WTC11 (cell line): ENCODE measurements at places on chromosomes 2 and 18. TPM values are rescaled to one million over a fixed set of nuclear protein-coding genes. Genes with fewer than 3 reads are reported as not detected.

DNA sequence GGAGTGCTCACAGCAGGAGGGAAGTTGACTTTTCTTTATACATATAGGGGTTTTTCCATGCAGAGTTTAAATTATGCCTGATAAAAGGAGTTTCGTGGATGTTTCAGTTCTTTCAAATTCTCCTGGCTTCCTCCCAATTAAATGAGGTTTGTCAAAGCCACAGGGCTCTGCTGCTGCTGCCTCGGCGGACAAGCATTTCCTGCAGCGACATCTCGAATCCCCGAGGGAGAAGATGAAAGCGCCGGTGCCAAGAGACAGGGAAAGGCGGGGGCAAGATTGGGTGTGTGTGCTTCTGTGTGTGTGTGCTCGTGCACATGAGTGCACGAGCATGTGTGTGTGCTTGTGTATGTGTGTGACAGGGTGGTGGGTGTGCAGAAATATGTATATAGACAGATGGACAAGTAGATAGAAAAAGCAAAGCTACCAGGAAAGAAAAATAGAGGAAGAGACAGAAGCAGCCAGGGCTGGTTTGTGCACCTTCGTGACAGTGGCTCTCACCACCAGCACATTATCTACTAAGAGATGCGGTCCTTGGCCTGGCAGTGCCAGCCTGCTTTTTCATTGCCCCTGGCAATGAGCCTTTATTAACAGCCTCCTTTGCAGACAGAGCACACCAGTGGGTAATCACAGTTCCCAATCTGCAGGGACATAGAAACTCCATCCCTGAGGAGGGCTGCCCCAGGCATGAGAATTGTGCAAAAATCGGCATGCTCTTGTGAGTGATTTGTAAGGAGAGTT, 76.2 kb downstream of the CDK15 start:
- DNase-seq = peak; percentile 29

- DNase-seq = no peak
Observed at GRCh38 chr2:227020416-227020815, 143.6 kb downstream of the COL4A4 start.

DNA sequence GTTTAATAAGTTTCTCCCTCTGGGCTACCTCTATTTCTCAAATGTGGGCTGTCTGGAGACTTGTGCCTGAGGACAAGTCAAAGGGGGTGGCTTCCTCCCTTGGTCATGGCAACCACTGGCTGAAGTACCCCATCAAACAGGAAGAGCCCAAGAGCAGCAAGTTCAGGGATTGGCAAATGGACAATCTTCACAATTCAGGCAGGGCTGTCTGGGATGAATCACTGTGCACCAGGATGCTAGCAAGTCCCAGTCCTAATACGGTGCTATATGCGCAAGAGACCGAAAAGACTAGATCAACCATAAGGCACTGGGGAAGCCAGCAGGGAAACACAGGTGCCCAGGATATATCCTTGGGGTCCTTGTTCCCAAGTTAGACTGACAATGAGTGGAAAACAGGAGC, 75.5 kb downstream of the ANTXR1 start:
- no peak for DNase-seq

DNA sequence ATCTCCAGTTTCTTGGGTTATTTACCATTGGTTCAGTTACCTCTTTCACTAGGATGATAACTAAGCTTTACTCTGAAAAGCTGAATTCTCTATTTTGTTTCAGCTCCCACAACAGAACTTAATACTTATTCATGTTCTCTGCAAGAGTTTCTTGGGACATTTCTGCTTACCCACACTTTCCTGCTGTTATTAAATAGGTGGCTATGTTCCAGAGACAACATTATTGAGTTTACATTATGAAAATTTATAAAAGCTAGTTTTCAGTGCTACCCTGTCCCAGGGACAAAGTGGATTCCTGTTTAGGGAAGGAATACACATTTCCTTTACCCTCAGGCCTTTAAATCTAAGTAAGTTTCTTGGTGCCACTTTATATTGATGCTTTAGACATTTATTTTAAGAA, 7.0 kb upstream of the GPD2 start:
- DNase-seq = no peak

Gene FAM237A
- not detected in 3 replicates for total RNA-seq

Gene NXPH2
- 0.55 to 0.94 TPM (median 0.92 TPM) in 3 replicates for total RNA-seq

DNA sequence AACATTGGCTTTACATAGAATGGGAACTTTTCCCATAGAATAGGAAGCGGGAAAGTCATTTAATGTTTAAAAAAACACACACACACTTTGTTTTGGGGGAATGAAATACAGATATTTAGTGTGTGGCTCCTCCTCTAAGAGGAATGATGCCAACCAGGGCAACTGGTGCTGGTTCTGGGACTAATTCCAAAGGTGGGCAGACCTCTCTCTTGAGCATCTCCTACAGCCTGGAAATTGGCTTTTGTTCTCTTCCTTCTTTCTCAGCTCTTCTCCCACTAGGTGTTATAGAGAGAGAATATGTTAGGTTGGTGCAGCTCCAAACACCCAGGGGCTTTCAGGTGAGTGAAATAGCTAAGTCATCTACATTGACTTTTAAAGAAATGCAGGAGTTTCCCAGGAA, 190.1 kb downstream of the RAD51AP2 start:
- DNase-seq = no peak

Gene DNER
- 2.5 to 3.7 TPM (median 2.9 TPM) in 3 replicates for total RNA-seq

Gene UGT1A10
- 0.11 to 0.18 TPM in 2 of 3 replicates, not detected in the other for total RNA-seq

GRCh38 chr2:218982586-218983262, 2.3 kb downstream of the FEV start:
- no peak for DNase-seq

Gene POTEC
- total RNA-seq = not detected in 3 replicates

DNA sequence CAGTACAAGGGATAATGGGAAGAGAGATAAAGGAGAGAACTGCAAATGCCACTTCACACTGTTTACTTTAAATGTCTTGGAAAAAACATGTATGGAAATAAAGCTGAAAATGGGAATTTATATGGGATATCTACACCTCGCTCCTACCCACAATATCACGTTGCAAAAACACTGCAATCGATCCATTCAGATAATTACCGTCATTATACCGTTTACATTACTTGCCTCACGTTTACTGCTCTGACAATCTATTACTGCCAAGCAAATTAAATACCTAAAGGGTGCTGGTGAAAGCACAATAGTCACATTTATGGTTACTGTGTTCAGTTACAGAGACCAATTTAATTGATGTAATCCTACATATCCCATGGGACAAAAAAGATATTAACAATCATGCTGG, 214.7 kb upstream of the LYPD1 start:
- no peak for DNase-seq

DNA sequence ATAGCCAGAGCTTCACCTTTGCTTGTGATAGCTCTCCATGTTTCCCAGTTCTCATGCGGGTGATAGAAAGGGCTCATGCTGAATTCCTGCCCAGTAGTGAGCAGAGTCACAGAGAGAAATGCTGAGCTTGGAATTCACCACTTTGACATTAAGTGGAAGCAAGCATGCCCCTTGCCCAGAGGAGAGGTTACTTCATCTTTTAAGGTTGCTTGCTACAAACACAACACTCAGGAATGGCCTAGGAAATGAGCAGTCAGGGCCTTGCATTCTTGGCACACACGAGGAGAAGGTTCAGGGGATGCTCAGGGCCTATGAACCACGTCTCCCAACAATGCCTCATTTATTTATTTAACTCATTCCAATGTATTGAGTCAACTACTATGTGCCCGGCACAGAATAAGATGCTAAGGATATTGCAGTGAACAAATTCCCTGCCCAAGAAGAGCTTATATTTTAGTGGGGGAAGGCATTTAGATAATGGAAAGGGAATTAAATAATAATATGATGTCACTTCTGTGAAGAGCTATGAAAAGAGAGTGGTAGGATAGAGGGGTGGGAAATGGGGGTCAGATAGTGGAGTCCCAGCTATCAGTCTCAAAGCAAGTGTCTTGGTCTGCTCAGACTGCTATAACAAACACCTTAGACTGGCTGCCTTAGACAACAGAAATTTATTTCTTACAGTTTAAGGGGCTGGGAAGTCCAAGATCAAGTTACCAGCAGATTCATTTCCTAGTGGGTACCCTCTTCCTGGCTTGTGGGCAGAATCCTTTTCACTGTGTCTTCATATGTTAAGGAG, 42.1 kb downstream of the DDX18 start:
- no peak for DNase-seq

Gene MC2R
- not detected in 3 replicates for total RNA-seq
